Activated CD8-positive, alpha-beta memory T cell treated with anti-CD3 and anti-CD28 coated beads, Interleukin-2, amount 10 ng/mL, durations not matched to agents 7 days and 5 days (primary cell): ENCODE measurements at places on chromosomes 1 and 21. TPM values are rescaled to one million over a fixed set of nuclear protein-coding genes. Genes with fewer than 3 reads are reported as not detected.

DNA sequence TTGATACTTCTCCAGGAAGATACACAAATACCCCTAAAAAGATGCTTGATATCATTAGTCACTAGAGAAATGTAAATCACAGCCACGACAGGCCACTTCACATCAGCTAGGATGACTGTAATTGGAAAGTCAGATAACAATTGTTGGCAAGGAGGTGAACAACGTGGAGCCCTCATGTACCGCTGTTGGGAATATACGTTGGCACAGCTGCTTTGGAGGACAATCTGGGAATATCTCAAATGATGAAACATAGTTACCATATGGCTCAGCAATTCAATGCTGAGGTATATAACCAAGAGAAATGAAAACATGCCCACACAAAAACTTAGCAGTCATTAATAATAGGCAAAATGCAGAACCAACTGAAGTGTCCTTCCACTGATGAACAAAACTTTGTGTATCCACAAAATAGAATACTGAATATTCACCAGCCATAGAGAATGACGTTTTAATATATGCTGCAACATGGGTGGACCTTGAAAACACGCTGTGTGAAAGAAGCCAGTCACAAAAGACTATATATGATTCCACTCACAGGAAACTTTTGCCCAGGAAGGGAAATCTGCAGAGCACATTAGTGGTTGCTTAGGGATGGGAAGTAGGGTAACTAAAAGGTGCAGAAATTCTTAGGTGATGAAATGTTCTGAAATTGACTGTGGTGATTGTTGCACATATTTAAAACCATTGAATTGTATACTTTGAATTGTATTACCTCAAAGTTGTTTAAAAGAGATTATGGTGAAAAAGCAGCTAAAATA is 95.4 kb downstream of the AHCTF1 start:
- DNase-seq, result no peak

- DNase-seq, result no peak
These were observed 336.5 kb upstream of the ADGRL2 start for GRCh38 chr1:81463936-81464837.

DNA sequence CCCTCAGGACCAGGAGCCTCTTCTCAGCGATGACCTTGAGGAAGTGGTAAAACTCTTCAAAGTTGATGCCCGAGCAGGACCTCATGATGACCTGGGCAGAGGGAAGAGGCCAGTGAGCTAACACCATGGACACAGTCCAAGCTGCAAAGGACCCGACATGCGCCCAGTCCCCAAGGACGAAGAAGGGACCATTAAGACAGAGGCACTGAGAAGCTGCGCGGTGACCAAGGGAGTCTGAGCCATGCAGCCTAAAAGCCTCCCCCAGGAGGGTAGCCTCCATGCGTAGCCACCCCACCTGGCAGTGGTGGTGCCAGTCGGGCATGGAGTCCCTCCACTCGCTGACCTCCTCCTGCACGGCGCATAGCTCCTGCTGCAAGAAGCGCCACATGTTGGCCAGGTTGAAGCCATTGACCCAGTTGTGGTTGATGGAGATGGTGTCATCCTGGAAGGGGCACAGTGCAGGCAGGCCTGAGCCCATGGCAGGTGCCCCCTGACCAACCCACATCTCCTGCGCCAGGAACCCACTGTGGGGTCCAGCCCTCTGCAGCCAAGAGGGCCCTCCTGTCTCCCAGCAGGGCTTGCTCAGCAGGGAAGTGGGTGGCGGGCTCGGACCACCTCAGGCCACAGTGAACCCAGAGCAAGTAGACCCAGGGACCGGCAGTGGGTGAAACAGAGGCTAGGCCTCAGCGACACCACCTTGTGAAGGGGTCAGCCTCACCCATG is 2.4 kb downstream of the JMJD4 start:
- DNase-seq, result no peak

- DNase-seq, result no peak
These were observed 26.3 kb upstream of the RGS18 start for GRCh38 chr1:192131914-192132313.

GRCh38 chr1:209155546-209155945 is 428.0 kb upstream of the CAMK1G start:
- no peak for DNase-seq

GRCh38 chr1:185957441-185958363 is 223.5 kb downstream of the HMCN1 start:
- no peak for DNase-seq

The AQP10 gene
- total RNA-seq, result not detected
